ENCODE measurements at places on chromosomes 4 and X.

GRCh38 chr4:2689825-2690700 is 66.1 kb downstream of the TNIP2 start:
- DNase-seq = no peak

- no peak for DNase-seq
Observed at GRCh38 chr4:100348473-100348872, 158.2 kb upstream of the DDIT4L start.

DNA sequence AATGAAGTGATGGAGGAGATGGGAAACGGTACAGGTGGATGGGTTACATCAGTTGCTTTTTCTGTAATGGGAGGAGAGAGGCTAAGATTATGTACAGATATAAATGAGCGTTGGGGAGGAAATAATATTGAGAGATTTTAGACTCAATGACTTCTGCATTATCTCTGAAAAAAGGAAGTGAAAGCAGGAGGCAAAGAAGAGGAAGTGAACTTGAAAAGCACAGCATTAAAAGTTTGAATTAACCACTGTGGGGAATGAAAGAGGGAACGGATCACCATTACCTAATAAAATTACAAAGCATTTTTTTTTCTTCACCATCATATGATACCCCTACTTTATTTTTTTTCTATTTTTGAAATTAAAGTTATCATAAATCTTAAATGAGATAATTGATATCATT is 1025.5 kb downstream of the RPA4 start:
- no peak for DNase-seq

DNA sequence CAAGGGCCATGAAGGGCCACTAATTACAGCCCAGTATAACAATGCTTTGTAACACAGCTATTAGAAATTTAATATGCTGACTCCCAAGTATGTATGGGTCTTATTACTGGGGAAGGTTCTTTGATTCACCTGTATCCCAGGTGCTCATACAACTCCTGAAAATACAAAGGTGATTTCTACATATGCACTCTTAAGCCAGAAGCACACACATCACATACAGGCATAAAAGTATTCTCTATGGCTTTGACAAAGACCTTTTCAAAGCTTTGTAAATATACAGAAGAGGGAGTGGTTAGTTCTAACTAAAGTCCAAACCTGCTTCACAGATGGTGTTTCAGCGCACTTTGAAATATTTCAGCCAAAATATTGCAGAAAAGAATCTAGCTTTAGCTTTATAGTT is 191.5 kb downstream of the SNCA start:
- DNase-seq = no peak

DNA sequence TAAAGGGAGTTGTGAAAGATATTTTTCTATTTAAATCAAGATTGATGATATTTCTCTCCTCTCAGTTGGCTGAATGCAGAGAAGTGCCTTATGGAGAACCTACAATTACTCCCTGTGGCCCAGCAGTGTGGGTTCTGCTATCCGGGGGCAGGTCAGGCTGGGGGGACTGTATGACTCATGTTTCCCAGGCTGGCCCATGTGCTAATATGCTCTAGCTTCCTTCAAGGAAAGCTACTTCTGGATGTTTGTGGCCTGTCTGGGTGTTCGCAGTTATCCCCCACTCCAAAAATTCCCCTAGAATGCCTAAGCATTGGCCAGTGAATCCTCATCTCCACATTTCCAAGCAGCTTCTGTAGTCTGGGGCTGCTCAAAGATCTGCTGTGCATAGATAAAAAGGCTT is 58.9 kb upstream of the SPP1 start:
- DNase-seq = no peak

- DNase-seq = no peak
Observed at GRCh38 chr4:8114456-8115202, 44.0 kb downstream of the ABLIM2 start.

GRCh38 chr4:80926446-80926845 is 104.1 kb upstream of the BMP3 start:
- no peak for DNase-seq

All from H54 (cell line).